Stimulated activated CD4-positive, alpha-beta T cell treated with anti-CD3 and anti-CD28 coated beads, Interleukin-4, amount 100 ng/mL, for 48 hours (primary cell): ENCODE measurements at places on chromosomes 4 and X.

- DNase-seq: no peak
Observed at GRCh38 chr4:78370631-78371372, 180.8 kb upstream of the ANXA3 start.

- no peak for DNase-seq
Observed at GRCh38 chr4:173703021-173703420, 173.0 kb upstream of the HAND2 start.

DNA sequence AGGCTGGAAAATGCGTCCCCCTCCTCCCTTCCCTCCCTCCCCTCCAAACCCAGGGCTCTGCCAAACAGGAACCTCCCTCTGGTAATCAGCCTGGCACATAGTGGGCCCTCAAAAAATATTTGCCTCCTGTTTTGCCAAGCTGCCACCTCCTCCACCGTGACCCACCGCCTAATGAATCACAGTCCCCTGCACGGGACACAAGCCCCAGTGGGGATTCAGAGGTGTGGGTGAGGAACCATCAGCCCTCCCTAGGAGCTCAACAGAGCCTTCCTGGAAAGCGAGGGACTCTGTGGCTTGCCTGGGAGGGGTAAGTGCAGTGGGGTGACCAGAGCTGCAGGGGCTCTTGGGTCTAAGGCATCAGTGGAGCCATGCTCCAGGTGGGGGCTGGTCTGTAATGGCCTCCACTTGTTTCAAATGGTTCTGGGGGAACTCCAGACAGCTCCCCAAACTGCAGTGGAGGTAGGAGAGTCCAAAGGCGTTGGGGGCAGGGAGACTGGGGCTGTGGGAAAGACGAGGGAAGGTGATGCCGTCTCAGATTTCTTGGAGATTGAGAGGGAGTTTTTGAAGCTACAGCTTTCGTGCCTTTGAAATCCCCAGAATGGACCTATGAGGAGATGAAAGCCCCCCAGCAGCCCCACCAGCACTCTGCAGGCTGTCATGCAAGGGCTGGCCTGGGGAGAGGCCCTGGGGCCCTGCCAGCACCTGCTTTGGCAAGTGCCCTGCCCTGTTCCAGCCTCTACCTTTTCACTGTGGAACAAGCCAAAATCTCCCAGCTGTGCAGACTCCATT lies 1.0 kb upstream of the PPP2R2C start:
- DNase-seq: no peak

DNA sequence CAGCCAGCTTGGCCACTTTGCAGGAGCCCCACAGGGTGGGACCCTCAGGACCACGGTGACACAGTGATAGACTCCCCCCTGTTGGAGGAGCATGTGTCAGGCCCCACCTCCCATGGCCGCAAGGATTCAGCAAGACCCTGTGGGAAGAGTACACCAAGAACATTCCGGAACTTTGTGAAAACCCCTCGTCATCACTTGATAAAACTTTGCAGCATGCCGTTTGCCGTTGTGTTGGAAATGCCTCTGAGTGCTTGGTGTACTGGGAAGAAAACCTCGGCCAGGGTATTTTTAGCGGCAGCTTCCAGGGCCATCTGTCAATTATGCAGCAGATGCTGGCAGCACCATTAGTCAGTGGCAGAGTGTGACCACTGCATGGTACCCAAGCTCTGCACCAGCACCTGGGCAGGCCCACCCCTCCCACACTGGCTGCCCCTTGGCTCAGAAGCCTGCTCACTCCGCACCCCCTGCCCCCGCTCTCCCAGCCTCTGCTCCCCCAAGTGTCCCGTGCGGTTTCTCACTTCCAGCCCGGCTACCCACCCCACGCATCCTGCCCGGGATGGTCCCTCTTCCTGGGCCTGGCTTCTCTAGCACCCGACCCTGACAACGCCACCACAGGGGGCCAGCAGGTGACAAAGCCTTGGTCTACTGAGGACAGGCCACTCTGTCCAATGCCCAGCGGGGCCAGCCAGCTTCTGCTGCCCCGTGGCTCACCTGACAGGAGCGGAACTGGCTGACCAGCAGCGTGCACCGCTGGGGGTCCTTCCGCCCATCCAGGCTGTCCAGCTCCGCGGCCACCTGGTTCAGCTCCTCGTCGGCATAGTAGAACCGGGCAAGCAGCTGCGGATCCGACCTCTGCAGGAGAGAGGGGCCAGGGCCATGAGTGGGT lies 65.0 kb downstream of the ZFYVE28 start:
- no peak for DNase-seq

- DNase-seq: no peak
Observed at GRCh38 chrX:139844884-139845283, 88.0 kb downstream of the ATP11C start.

DNA sequence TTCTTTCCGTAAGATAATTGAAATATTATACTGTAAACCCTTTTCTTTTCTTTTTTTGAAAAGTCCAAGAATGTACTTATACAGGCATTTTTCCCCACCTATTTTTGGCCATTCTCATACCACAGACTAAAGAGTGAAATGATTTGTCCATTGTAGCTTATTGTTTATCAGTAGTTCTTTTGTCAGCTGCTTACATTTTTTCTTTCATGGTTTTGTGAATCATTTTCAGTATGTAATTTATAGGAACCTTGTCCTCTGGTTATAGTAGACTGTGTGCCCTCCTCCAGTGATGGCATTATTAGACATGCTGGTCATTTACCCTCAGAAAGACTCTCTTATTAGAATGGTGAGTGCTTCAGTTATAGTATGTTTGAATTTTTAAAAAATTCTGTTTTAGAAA lies 56.7 kb downstream of the CCKAR start:
- no peak for DNase-seq

DNA sequence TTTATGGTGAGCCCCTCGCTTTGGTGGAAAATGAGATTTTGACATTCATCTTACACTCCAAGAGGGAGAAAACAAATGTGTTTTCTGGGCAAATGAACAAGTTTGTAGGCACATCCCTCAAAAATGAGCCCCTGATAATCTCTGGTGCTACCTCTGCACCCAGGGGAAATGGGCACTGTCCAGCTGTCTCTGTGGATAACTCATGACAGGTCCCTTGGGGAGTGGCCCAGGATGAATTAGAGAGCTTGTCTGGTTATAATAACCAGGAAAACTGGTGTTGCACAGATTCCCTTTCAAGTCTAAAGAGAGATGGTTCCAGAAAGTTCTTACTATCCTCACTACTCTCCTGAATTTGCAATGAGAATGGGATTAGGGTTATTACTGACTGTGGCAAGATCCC lies 7.5 kb downstream of the RASL11B start:
- DNase-seq: no peak

DNA sequence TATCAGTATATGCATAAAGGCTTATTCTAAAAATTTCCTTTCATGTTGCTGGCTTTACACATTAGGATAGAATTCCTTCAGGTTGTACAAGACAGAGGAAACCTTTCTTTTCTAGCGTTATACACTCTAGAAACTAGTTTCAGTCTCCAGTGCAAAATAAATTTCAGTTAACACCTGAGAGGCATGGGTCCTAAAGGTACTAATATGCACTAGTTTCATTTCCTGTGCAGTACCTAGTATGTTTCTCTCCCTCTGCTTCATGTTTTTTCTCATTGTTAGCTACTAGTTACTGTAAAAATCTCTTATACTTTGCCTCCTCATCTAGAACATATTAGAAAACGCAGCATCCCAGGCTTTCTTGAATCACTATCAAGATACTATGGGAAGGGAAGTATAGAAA lies 54.0 kb downstream of the SNX25 start:
- DNase-seq: no peak

DNA sequence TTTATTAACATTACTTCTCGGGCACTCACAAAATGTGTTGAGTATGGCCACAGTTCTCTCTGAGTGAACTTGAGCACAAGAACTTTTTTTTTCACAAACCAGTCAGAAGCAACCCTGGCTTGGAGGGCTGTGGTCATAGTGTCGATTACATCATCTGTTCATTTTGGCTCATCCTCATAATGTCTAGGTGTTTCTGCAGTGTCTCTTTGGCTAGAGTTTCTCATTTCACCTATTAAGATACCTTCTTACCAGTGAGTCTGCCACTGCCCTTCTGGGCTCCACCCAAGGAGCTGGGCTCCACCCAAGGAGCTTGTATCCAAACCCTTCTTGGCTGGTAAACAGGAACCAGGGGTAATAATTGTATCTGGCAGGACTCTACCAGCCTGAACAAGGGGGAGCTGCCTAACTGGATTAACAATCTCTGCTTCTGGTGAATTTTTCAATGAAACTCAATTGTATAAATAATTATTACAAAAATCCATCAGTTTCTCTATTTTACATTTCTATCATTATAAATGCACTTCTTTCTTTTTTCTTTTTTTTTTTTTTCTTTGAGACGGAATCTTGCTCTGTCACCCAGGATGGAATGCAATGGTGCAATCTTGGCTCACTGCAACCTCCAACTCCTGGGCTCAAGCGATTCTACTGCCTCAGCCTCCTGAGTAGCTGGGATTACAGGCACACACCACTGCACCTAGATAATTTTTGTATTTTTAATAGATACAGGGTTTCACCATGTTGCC lies 667.7 kb upstream of the SLIT2 start:
- DNase-seq: no peak

DNA sequence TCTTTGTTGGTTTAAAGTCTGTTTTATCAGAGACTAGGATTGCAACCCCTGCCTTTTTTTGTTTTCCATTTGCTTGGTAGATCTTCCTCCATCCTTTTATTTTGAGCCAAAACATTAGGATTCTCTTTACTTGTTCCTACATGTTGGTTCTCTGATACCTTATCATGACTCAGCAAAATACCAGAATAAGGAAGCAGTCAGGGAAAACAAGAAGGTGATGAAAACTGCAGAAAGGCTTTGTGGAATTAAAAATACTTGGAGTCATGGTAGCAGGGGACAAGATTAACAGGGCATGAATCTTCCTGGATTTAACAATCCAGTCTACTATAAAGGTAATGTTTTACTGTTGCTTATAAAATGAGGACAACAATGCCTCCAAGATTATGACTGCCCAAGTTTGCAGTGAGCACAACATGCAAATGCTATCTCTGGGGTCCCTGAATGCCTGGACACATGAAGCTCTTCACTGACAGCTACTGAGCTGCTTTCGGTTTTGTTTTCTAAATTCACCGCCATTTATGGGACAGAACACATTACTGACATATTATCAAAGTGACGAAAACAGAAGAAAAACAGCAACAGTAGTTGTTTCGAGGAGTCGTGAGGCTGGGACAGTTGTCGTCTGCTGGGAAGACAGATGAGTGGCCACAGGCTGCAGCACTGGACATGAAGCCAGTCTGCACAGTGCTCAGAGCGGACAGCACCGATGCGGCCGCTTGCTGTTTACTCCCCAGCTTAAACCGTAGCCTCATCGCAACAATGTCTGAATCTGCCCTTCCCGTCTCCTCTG lies 174.5 kb upstream of the DKK2 start:
- DNase-seq: no peak

DNA sequence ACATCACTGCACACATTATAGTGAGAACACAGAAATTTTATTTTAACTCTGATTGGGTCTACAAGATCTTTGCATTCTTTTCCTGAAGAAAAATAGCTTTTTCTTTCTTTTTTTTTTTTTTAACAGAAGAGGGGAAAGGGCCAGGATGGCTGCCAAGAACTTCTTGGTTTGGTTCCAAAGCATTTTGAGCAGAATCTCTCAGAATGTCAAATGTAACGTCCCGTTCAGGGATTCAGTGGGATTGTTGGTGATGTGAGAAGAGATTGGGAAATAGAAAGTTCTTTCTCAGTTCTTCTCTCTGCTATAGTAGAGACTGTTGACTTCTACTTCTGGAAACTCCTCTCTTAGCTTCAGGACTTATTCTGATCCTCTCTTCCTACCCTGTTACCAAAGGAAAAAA lies 70.9 kb upstream of the CBR4 start:
- no peak for DNase-seq

- DNase-seq: no peak
Observed at GRCh38 chr4:141427726-141428296, 207.1 kb downstream of the ZNF330 start.

GRCh38 chr4:124754681-124755080 lies 42.1 kb upstream of the ANKRD50 start:
- DNase-seq: no peak

- no peak for DNase-seq
Observed at GRCh38 chr4:183337349-183337748, 15.1 kb upstream of the CLDN24 start.

- peak; percentile 73 for DNase-seq
Observed at GRCh38 chr4:39638354-39639239, at the start of gene SMIM14. TSS of gene SMIM14 (minus strand) at chr4:39638865. CDS start at chr4:39605145, 33,720 bp downstream.

DNA sequence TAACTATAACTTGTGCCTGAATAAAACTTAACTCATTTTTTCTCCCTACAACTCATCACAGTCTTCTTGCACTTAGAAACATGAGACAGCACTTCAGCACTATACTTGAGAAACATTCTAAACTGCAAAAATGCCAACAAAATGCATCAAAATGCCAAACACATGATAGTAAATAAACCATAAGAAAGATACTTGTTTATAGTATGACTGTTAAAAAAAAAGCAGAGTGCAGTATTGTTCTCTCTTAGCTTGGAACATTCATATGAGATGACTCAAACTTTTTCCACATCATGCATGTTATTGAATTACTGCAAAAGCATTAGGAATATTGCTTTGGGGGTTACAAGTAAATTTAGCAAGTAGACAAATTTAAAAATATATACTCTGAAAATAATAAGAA lies 135.7 kb upstream of the ANXA10 start:
- DNase-seq: no peak

DNA sequence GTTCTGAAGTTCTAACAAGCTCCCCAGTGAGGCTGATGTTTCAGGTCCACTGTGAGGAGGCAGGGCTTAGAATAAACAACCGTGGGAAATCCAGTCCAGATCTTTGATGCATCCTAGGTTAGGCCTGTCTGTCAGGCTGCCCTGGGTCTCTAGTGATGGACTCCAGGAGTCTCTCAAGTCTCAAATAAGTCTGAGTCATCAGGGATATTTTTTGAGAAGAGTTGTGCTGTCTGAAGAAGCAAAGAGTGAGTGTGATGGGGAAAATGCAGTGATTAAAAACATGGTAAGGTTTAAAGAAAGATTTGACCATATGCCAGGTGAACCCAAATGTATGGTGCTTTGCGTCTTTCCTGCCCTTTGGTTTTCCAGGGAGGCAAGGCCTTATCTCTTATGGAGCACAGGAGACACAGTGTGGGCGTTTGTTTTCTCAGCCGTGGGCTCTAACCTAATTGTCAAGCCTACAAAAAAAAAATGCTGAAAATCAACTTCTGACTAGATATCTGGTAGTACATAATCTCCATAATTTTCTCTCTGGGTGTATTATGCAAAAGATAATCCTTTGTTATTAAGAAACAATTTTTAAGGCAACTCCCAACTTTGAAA lies 100.7 kb downstream of the PTTG2 start:
- no peak for DNase-seq

- no peak for DNase-seq
Observed at GRCh38 chrX:33923262-33923661, 208.9 kb downstream of the FAM47A start.

- DNase-seq: no peak
Observed at GRCh38 chr4:47945930-47946726, 31.7 kb upstream of the NFXL1 start.
